ENCODE measurements at places on chromosomes 5 and 9.

GRCh38 chr9:20002011-20002410 lies 213.2 kb upstream of the SLC24A2 start:
- no peak for DNase-seq

- no peak for DNase-seq
These were observed 76.9 kb downstream of the TSSK1B start for GRCh38 chr5:113357696-113358476.

DNA sequence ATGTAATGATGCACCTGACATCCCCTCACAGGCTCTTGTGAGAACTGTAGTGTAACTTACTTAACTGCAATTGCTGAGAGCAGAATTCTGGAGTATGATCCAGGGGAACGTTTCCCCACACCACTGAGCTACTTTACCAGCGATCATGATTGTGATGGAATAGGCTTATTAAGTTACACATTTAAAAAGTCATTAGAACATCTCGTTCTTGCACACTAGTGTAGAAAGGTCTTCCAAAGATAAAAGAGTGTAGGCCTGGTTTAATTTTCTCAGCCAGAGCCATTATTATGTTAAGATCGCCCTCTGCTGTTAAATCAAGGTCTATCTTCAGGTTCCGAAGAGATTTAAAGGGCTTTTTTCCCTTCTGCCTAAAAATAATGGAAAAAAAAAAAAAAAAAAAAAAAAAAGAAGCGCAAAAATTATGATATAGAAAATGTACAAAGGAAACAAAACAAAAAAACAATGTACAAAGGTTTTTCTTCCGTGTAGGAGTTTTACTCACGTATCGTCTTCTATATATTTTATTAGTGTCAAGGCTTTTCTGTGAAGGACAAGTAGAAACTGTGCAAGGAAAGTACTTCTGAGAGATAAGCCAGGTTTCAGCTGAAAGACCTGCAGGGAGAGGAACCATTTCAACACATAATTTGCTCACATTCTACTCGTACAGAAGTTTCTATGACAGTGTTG lies 18.6 kb upstream of the MOB3B start:
- DNase-seq, result peak; percentile 36

DNA sequence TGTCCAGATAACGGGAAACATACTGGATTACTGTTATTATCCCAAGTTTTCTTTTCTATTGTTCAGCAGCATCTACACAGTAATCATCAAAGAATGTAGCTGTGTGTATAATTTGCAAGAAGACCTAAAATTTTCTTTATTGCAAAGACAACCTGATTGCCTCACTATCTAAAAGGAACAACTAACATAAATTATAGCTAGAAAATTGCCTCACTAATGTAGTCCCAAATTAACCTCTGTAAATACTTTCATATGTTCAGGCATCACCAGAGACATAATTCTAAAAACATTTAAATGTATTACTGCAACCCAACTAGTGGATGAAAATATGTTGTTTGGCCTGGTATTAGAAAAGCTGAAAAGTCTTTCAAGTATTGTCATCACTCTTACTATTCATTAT lies 275.4 kb downstream of the CDH12 start:
- no peak for DNase-seq

DNA sequence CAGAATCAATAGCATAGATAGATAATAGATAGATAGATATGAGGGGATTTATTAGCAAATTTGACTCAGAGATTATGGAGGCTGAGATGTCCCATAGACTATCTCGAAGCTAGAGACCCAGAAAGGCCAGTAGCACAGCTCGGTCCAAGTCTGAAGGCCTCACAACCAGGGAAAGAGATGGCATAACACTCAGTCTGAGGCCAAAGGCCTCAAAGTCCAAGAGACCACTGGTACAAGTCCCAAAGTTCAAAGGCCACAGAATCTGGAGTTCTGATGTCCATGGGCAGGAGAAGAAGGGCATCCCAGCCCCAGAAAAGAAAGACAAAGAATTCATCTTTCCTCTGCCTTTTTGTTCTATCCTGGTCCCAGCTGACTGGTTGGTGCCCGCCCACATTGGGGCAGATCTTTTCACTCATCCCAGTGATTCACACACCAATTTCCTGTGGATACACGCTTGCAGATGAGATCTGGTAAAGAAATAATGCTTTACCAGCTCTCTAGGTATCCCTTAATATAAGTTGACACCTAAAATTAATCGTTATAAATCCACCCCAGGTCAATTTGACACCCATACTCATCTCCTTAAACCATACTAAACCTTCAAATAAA lies 127.8 kb upstream of the FBN2 start:
- DNase-seq, result no peak

- DNase-seq, result no peak
These were observed 11.0 kb downstream of the SPARC start for GRCh38 chr5:151675611-151676313.

DNA sequence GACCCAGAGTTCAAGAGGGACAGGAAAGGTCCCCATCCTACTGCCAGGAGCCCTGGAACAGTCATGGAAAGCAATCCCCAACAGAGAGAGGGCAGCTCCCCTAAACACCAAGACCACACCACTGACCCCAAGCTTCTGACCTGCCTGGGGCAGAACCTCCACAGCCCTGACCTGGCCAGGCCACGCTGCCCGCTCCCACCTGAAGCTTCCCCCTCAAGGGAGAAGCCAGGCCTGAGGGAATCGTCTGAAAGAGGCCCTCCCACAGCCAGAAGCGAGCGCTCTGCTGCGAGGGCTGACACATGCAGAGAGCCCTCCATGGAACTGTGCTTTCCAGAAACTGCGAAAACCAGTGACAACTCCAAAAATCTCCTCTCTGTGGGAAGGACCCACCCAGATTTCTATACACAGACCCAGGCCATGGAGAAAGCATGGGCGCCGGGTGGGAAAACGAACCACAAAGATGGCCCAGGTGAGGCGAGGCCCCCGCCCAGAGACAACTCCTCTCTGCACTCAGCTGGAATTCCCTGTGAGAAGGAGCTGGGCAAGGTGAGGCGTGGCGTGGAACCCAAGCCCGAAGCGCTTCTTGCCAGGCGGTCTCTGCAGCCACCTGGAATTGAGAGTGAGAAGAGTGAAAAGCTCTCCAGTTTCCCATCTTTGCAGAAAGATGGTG lies 31.6 kb downstream of the CD180 start:
- DNase-seq, result no peak

DNA sequence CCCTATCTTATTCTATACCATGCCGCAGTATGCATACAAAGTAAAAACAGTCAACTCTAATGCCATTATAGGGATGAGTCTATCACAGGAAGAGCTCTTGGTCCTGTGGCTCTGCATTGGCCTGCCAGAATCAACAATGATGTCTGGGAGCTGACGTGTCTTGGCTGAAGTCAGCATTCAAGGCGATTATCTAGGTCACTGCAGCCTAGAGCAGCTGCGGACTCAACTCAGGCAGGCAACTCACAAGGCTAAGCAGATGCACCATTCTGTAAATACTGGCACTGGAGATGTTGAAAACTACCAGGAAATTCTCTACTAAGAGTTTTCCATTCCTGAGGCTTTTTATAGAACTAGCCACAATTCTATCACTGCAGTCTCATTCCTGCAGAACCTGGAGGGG lies 13.3 kb downstream of the SPATA9 start:
- no peak for DNase-seq

GRCh38 chr9:135414293-135414692 lies 65.3 kb upstream of the PPP1R26 start:
- DNase-seq, result no peak

DNA sequence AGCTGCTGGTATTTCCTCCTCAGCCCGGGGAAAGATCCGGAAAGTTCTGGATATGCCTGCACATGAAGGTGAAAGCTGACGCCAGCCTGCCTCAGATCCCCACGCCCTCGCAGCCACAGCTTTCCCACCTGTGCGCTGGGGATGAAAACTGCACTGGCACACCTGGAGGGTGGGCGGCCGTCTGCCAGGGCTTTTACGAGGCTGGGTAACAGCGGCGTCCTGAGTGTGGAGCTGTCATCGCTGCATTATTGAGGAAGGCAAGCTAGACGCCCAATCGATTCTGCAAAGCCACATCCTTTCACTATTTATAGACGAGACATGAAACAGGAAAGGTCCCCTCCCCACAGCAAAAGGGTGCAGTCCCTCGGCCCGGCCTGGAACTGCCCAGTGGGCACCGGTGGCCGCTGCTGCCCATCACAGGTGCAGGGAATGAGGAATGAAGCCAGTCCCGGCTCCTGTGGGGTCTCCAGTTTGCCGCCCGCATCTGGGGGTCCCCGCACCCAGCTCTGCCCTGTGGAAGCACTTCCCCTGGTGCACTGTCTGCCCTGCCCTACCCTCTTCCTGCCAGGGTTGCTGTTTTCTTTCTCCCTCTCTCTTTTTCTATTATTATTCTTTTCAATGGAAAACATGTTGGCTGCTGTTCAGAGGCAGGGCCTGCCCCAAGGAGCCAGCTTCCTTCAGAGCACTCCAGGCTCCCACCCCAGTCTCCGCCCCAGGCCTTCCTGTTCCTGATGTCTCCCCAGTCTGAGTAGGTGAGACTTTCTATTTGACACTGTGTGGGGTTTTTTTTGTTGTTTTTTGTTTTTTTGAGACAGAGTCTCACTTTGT lies 7.0 kb downstream of the NOTCH1 start:
- DNase-seq, result no peak

DNA sequence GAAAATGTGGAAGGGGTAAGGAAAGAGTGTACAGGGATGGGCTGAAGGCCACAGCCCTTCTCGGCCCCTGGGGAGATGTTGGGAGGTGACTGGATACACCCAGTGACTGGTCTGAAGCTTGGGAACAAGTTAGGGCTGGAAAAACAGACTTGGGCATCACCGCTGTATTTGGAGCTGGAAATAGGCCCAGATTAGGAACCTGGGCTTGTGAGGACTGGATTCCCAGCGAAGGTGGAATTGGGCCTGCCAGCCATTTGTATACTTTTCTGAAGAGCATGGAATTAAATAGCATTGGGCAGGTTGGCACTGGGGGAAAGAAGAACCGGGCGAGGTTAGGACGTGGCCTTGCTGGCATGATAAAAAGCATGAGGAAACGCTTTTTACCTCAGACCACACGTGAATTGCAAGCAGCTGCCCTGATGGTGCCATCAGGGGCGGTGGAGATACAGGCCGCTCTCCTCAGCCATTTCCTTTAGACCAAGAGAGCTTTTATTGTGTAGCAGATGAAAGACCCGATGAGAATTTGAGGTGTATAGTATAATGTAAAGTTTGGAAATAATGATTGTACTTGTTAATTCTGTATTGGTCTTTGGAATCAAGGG lies 37.8 kb downstream of the OTULIN start:
- no peak for DNase-seq

DNA sequence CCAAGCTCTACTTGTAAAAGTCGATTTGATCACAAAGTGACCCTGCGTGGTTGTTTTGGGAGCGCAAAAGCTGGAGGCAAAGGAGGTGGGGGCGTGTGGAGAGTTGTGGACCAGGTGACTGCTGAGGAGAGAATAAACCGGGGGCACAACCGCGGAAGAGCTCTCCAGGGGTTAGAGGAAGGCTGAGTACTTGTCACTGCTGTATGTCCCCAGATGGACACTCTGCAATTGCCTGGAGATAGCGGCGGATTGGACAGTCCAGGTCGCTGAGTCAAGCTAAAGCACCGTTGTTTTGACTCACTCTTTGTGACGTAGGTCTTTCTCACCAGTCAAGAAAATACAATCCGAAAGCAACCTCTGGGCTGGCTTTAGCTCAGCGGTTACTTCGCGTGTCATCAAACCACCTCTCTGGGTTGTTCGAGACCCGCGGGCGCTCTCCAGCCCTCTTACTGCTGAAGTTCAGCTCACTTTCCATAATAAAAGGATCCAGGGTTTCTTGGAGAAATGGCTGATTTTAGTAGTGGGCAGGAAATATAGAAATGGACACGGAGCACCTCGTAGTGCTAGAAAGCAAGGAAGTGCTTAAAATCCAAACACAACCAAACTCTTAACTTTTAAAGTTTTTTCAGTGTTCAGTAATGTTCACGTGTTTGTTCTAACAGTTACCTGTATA lies 25.7 kb downstream of the ZMAT2 start:
- peak; percentile 15 for DNase-seq

DNA sequence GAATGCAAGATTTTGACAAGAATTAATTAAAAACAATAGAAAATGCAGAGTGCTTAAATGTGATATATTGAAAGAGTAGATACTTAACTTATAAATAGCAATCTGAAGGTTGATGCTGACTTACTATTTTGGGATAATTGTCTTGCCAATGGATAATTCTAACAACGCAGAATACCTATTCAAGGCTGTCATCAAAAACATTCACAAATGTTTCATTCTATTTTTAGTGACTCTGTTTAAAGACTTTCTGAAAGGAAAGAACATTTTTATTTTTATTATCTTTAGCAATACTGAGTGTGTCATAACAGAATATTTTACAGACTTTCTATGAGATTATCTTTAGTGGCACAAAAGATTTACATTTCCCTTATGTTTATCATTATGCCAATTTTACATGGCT lies 38.1 kb downstream of the ANKRD55 start:
- DNase-seq, result no peak

DNA sequence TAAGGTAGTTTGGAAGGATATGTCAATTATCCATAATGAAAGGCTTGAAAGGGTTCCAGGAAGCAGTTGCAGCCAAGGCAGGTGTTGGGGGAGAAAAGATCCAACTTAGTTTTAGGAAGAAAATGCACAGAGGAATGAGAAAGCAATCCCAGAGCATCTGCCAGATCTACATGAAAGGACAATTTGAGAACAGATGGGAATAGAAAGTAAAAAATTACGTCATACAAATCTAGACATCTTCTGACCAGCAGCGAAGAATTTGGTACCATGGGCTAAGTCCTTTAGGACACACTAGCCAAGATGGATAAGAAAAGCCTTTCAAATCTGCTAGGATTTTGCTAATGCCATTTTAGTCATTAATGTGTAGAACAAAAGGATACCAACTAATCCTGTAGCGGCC lies 244.1 kb upstream of the PRR16 start:
- no peak for DNase-seq

GRCh38 chr9:138022756-138023393 lies 145.3 kb downstream of the CACNA1B start:
- DNase-seq, result peak; percentile 12

- no peak for DNase-seq
These were observed 80.6 kb upstream of the LRRTM2 start for GRCh38 chr5:138955671-138956295.

DNA sequence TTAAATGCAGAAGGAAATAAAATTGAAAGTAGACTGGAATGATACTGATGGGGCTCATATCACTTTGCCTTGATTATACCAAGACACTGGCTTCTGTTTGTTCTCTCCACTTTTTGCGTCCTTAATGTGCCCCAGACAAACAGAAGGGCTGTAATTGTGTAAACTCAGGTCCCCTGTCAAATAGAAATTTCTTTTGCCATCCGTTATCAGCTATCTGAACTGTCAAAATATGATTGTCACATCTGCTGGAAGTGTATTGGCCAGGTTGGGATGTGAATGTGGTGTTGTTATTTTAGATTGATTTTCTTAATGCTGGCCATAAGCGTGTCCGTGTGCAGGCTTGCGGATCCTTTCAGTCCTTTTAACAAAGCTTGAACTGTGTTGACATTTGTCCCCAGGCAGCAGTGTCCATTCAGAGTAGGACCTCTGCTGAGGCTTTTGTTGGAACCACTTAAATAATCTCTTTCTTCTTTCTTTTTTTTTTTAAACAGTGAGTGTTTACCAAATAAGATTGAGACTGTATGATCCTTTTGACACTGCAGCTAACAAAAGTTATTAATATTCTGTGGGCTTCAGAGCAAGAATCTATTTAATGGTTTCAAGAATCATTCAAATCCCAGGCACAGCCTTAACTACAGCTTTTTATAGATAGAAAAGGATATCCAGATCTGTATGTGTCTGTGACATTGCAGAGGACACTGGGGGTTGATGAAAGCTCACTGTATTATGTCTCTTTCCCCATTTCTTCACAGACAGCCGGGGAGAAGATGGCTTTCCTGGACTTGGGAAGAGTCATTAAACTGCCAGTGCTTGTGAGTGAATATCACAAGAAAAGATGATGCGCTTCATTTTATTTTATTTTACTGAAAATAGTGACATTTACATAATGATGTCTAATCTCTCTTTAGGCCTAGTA lies 171.7 kb downstream of the ZNF608 start:
- no peak for DNase-seq

All from memory B cell (primary cell).